ENCODE measurements at places on chromosomes 13 and 19. TPM values are rescaled to one million over a fixed set of nuclear protein-coding genes. Genes with fewer than 3 reads are reported as not detected.

Gene FCHO1
- 39.1 TPM for total RNA-seq

Gene ZFP36
- 0.94 TPM for total RNA-seq

Gene FGF21
- total RNA-seq, result not detected

Gene ZNF699
- 26.3 TPM for total RNA-seq

Gene JSRP1
- total RNA-seq, result not detected

Gene RB1
- 47.3 TPM for total RNA-seq

Gene FCER2
- total RNA-seq, result not detected

Gene NEK5
- total RNA-seq, result 1.3 TPM

Gene THAP8
- total RNA-seq, result 1.9 TPM

Gene CCDC122
- total RNA-seq, result 21.6 TPM

Gene NCR1
- total RNA-seq, result not detected

Gene MCEMP1
- total RNA-seq, result not detected

Gene NRTN
- not detected for total RNA-seq

Gene KRTDAP
- total RNA-seq, result not detected

Gene CYP4F2
- total RNA-seq, result not detected

Gene ZNF841
- 68.9 TPM for total RNA-seq

Gene KIR3DL2
- total RNA-seq, result not detected

Gene ELANE
- total RNA-seq, result not detected

Gene GRK1
- total RNA-seq, result 1.3 TPM

Gene MTMR6
- total RNA-seq, result 36.3 TPM

Gene ZNF177
- 14.7 TPM for total RNA-seq

Gene NUP58
- 132 TPM for total RNA-seq

Gene POLR1G
- total RNA-seq, result 3.8 TPM

Gene NXNL1
- total RNA-seq, result not detected

Gene SLC25A42
- 16.3 TPM for total RNA-seq

Gene BST2
- 1.6 TPM for total RNA-seq

Gene RYR1
- total RNA-seq, result 9.1 TPM
